ENCODE measurements at places on chromosomes 6 and 20. TPM values are rescaled to one million over a fixed set of nuclear protein-coding genes. Genes with fewer than 3 reads are reported as not detected.

Gene RIPOR2
- 3.4 TPM for total RNA-seq

Gene LAMA5
- total RNA-seq: 4.0 TPM

Gene ETV7
- 8.7 TPM for total RNA-seq

Gene OLIG3
- not detected for total RNA-seq

Gene NKX2-2
- total RNA-seq: not detected

Gene SNPH
- 7.0 TPM for total RNA-seq

Data from melanocyte of skin (primary cell).